ENCODE measurements at places on chromosomes 11 and 22.

GRCh38 chr11:110968348-110969062, 256.3 kb upstream of the ARHGAP20 start:
- no peak for DNase-seq

GRCh38 chr11:126317756-126318573, 14.1 kb downstream of the DCPS start:
- no peak for DNase-seq

DNA sequence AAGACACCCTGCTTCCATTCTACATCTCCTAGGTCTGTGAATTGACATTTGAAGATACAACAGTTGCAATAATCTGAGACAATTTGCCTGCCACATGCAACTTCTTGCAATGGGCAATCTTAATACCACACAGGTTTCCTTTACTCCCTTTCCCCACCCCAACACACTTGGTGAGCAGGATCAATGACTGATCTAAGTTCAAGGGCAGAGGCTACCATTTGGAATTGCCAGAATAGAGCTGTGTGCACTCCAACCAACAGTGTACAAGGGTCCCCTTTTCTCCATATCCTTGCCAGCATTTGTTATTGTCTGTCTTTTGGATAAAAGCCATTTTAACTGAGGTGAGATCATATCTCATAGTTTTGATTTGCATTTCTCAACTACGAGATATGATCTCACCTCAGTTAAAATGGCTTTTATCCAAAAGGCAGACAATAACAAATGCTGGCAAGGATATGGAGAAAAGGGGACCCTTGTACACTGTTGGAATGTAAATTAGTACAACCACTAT, 2.9 kb upstream of the NNMT start:
- DNase-seq = no peak

DNA sequence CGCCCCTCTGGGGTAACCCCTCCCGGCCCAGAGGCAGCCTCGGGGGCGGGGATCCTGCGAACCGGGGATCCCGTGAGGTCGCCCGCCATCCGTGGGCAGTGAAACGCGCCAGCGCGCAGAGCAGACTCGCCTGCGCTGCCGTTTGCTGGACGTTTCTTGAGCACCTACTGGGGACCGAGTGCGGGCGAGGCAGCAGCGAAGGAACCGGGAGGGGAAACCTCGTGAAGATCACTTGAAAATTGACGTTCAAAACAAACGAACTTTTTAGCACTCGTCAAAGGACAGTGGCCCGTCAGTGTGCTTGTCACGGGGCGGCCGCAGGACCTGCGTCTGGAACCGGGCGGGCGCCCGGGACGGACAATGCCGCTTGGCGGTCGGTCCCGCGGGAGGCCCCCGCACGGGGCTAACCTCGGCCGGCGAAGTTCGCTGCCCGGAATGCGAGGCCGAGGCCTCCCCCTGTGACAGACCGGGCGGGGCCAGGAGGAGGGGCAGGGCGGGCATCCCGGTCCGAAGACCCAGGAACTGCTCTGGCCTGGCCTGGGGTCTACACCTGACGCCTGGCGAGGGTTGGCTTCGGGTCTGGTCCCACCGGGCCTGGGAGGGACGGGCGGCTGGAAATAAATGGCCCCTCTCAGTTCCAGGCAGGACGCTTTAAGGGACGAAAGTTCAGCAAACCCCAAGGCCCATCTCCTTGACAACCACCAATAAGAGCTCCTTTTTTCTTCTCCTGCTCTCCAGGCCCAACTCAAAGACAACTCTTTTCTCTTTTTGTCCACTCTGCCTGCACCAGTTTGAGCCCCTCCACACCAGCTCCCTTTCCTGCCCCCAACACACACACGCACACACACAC, 723 bp upstream of the SCUBE1 start:
- DNase-seq = no peak

DNA sequence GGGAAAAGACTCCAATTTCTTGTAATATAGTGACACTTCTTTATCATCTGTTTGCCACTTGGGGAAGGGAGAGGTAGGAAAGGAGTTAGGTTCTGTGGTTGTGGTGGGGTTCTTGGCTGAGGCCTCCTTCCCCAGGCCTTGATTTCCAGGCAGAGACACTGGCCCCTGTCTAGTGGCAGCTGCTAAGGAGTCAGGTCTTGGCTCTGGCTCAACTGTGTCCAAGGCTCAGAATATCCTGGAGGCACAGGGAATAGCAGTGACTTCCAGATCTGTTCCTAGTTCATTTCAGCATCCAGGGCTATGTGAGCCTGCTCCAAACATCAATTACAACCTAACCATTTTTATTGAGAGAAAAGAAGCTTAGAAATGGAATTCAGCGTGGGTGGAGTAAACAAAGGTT, 29.5 kb downstream of the PPFIBP2 start:
- DNase-seq = no peak

GRCh38 chr11:62133328-62134065, 9.7 kb downstream of the INCENP start:
- no peak for DNase-seq

DNA sequence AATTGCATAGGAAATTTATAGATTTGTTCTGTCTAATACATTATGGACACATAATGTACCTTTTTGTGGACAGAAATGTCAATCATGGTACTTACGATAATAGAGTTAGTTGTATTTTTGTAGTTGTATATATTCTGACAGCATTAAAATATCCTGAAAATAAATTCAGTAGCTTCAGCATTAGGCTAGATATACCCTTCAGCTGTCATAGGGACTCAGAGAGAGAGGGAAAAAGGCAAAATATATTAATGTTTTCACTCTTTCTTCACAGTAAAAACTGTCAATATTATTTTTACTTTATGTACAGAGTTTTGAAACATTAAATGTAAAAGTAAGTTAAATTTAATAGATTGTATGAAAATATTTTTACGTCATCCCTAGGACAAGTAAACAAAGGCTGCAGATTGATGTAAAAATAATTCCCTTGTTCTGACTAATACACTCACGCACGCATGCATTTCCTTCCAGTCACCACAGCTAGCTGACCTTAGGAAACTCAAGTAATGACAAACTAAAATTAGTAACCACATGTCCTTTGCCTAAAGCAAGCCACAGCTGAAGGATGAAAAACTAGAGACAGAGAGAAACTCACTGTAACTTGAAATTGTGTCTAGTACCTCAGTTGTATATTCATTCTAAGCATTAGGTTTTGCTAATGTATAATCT, 104.7 kb upstream of the CARD18 start:
- no peak for DNase-seq

GRCh38 chr11:69140635-69141034, 15.1 kb upstream of the SMIM38 start:
- DNase-seq = no peak

DNA sequence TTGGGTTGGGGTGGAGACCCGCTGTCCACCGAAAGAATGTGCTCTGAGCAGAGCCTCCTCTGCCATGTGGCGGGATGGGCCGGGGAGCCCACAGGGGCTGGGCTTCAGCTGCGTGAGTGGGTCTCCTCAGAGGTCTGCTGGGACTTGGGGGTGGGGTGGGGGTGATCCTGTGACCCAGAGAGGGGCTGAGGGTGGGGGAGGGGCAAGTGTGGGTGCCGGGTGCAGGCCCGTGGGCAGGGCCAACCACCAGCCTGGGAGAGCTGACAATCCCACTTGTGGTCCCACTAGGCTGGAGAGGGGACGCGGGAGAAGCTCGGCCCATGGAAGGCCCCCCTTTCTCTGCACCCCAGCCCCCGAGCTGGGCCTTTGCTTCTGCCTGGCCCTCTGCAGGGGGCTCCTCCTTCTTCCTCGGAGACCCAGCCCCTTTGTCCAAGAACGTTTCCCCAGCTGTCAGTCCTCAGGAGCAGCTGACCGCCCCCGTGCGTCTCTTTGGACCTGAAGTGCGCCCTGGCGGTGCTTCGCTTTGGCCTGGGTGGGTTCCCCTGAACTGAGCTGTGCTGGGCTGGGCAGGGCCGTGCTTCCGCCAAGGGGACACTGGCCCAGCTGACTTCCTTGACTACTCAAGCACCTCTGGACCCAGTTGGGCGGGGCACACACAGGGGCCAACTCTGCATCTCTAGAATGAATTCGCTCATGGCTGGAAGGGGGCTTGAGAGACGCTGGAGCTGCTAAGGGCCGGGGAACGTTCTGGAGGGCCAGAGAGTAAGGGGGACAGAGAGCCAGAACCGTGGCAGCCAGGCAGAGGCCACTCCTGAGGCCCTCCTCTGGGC, 30.2 kb downstream of the OSBPL5 start:
- no peak for DNase-seq

DNA sequence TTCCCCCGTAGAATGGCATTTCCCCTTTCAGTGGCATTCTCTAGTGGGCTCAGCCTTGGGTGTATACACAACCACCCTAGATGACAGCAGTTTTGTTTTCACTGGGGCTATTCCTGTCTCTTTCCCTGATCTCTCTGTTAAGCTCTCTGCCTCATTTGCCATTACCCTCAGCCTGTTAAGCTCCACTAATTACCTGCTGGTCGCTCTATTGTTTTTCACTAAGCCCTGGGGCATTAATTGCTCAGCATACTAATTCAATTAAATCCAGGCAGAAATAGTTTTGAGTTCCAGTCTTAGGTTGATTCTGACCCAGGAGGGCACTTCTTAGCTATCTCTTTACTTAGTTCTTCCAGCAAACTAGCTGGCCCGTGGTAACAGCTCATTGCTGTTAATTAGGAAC, 80.0 kb downstream of the BRD1 start:
- no peak for DNase-seq

GRCh38 chr11:94219771-94220170, 84.6 kb upstream of the IZUMO1R start:
- no peak for DNase-seq

DNA sequence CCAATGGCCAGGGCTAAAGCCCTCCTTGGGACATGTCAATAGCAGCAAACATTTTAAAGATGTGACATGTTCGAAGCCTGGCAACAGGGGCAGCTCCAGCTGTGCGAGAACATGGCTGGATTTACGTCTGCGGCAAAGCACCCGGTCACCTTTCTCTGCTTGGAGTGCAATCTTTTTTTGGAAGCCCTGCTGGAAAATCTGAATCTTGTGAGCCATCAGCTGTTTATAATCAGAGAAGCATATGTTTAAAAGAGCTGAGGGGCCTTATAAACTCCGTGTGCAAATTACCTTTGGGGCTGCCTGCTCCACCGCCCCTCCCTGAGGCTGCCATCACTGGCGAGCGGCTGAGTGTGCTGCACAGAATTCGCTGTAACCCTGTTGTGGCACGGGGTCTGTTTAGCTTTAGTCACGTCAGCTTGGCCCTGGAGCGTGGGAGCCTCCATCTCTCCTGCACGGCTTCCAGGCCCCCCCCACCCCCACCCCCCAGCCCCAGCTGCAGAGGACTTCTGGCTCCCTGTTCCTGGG, 9.0 kb upstream of the KCNQ1OT1 start:
- DNase-seq = no peak

GRCh38 chr11:111253131-111253530, 7.6 kb downstream of the POU2AF2 start:
- DNase-seq = no peak

DNA sequence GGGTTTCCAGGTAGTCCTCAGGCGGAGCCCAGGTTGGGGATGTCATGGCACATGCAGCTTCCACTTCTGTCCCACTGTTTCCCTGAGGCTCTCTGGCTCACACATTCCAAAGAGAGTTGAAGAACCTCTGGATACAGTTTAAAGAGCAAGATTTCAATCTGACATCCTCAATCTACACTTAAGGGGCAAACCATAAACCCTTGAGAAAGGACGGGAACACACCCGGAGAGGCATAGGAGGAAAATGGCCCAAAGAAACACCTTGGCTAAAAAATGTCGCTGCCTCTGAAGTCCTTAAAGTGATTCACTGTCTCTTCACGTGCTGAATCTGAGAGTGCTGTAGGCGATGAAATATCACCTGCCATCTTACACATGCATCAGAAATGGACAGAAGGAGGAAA, 70.9 kb upstream of the ARFGAP3 start:
- no peak for DNase-seq

DNA sequence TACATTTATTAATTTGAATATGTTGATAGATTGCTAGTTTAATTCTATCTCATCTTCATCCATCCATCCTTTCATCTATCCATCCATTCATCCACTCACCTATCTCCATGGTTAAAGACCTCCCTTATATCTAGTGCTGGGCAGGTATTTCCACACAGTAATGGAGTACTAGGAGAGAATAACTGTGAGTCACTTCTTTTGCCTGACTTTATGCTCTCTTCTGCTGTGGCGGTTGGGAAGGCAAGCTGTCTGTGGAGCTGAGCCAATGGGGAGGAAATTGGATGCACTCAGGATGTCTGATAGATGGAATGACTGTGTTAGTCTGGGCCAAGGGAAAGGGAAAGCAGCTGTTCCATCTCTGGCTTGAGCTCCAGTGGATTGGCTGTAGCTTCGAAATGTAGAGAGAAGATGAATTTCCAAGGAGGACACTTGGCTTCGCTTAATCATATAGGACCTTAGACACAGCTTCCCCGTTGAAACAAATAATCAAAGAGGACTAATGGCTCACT, 60.3 kb downstream of the NELL1 start:
- no peak for DNase-seq

DNA sequence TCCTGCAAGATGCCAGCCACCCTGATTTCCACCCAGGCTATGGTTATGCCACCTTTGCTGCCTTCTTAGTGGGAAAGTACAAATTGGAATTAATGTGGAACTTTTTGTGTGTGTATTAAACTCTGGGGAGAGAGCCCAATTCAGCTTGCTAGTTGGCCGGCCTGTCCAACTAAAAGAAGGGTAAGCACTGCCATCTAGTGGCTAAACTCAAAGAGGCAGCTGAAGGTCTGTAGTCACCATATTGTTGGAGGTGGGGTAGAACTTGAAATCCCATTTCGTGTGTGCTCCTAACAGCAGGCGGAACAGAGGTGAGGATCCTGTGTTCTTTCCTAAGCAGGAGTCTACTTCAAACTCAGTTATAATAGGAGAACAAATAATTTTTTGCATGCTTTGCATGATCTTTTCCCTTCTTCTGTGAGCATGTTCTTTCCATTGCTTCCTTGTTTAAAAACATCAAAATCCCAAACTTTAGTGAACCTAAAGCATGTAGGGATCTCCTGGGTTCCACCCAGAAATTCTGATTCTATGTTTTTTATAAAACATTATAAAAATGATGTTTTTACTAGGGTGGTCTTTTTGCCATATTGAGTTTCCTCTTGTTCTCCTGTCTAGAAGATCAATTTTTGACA, 138.8 kb upstream of the SORL1-AS1 start:
- peak; percentile 71 for DNase-seq

GRCh38 chr11:117188620-117189081, 10.1 kb downstream of the SIDT2 start:
- DNase-seq = no peak

GRCh38 chr22:45600790-45601730, 70.6 kb upstream of the ATXN10 start:
- DNase-seq = no peak

DNA sequence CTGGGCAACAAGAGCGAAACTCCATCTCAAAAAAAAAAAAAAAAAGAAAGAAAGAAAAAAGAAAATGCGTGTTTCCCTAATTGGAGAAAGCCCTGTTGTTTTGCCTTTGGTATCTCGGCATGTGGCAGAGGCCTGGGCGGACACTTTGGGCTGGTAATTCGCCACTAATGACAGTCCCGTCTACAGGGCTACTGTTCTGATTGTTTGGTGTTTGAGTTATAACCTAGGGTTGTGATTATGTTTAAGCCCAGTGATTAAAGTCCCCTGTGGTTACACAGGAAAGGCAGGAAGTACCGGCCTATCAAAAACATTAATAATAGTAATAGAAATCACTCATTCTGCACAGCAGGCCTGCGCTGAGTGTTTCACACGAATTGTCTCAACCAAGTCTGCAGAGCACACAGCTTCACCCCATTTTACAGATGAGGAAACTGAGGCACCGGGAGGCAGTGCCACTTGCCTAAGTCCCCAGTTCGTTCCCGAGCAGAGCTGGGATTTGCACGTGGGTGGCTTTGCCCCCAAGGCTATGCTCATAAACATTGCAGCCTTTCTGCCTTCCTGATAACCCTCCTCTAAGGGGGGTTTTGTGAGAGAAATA, 39.1 kb upstream of the GRAMD4 start:
- no peak for DNase-seq

Data from D721Med (cell line).